Activated CD4-positive, alpha-beta T cell treated with anti-CD3 and anti-CD28 coated beads, Interleukin-2, amount 10 ng/mL, durations not matched to agents 7 days and 5 days (primary cell): ENCODE measurements at places on chromosomes 16 and 17. TPM values are rescaled to one million over a fixed set of nuclear protein-coding genes. Genes with fewer than 3 reads are reported as not detected.

YBX2 gene
- total RNA-seq = 0.55 TPM

ZNF19 gene
- 3.2 TPM for total RNA-seq

PDILT gene
- not detected for total RNA-seq

GRN gene
- 70.5 TPM for total RNA-seq

PRR29 gene
- 3.8 TPM for total RNA-seq

GNPTG gene
- 34.3 TPM for total RNA-seq

CD300LD gene
- total RNA-seq = 0.15 TPM

KRT20 gene
- total RNA-seq = not detected
